T-helper 17 cell (primary cell): ENCODE measurements at places on chromosomes 12 and 14.

- no peak for DNase-seq
These were observed 42.3 kb downstream of the ANO2 start for GRCh38 chr12:5902736-5903135.

DNA sequence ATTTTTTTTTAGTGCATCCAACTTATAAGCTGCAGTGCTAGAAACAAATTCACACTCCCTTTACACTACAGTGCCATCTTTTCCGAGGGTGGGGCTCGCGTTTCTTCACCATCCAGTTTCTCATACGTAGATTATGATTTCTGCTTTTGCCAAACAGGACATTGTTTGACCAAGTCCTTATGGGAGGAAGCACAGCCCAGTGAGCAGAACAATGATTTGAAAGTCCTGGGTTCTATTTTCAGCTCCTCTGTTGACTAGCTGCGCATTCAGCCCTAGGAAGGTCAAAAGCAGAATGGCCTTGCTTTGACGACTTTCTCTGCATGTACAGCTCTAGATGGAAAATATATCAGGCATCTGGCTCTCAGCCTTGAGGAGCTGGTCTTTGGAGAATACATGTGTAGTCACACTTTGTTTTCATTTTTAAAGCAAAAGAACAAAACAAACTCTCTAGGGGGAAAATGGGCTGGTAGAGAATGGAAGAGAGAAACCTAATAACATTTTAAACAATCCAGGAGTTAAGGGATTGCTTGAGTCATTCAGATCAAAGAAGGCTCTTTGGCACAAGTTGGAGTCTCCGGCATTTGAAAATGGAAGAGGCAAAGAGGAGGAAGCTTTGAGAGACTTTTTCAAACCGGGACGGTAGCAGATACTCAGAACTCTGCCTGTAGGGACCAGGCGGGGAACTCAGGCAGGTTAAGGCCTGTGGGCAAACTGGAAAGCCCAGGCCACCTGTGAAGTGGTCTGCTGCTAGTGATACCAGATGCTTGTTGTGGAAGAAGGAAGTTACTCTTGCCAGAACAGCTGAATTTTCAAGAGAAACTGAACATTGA is 257.3 kb upstream of the PLEKHG7 start:
- no peak for DNase-seq

DNA sequence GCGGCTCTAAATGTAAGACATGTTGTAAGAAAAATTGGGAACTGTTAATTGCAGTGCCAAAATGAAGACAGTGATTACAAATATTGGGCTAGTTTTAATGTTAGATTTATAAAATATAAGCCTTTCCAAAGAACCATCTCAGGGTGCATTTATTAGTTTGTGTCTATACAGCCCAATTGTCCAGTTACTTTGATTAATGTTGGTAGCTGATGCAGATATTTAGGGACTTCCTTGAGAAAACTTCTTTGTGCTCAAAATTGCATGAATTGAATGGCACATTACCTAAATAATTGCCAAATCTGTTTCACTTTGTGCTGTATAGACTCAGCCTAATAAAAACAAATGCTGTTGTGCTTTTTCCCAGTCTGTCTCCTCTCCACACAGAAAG is 83.7 kb downstream of the DAD1 start:
- DNase-seq = no peak

GRCh38 chr12:69241438-69242092 is 2.2 kb downstream of the CPSF6 start:
- no peak for DNase-seq

DNA sequence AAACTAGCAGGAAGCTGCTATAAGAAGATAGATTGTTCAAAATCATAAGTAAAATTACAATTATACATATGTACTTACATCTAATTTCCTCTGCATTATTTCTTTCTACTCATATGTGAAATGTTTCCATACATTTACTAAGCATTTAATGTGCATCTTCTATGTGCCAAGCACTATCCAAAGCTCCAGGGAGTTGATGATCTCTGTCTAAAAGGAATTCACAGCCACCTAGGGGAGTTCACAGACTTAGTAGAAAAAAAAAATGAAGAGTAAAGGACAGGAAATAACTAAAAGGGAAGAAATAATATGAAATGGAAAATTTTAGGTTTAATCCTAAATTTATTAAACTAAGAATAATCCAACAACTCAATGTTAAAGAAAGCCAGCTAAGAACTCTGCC is 91.7 kb downstream of the EFCAB11 start:
- DNase-seq = no peak

DNA sequence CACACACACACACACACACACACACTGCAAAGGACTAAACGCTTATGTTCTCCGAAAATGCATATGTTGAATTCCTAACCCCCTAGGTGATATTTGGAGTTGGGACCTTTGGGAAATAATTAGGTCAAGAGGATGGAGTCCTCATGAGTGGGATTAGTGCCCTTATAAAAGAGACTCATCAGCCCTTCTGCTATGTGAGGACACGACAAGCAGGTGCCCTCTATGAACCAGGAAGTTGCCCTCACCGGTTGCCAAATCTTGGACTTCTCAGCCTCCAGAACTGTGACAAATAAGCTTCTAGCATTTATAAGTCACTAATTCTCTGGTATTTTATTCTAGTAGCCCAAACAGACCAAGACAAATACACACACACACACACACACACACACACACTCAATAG is 20.7 kb upstream of the TCP11L2 start:
- no peak for DNase-seq

DNA sequence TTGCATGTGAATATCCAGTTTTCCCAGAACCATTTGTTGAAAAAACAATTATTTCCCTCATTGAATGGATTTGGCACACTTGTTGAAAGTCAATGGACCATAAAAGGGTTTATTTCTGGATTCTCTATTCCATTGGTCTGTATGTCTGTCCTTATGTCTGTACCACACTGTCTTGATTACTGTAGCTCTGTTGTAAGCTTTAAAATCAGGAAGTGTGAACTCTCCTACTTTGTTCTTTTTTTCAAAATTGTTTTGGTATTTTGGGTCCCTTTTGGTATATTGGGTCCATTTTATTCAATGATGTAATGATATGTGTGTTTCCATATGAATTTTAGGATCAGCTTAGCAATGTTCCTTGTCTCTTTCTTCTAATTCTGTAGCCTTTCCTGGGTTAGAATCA is 64.8 kb downstream of the PPP2R5C start:
- no peak for DNase-seq

- no peak for DNase-seq
These were observed 417.8 kb downstream of the RPL10L start for GRCh38 chr14:46233786-46234185.

- no peak for DNase-seq
These were observed 2.6 kb downstream of the LMO3 start for GRCh38 chr12:16603260-16603915.

DNA sequence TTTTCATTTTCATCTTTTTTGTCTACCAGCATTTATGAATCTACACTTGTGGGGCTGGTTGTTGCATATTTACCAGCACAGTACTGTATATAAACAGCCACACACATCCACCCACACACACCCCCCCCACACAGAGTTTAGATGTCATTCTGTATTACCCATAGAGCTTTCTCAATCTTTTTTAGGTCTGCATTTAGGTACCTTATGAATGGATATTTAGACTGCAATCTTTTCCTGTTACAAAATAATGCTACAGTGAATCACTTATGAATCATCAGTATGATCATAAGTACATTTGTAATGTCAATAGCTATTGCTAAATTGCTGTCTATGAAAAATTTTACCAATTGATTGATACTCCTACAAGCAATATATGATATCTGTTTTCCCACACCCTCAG is 67.3 kb upstream of the STK38L start:
- no peak for DNase-seq

GRCh38 chr12:52590021-52590420 is 11.2 kb downstream of the KRT72 start:
- no peak for DNase-seq

- no peak for DNase-seq
These were observed 47.6 kb upstream of the FERMT2 start for GRCh38 chr14:52998376-52999015.

DNA sequence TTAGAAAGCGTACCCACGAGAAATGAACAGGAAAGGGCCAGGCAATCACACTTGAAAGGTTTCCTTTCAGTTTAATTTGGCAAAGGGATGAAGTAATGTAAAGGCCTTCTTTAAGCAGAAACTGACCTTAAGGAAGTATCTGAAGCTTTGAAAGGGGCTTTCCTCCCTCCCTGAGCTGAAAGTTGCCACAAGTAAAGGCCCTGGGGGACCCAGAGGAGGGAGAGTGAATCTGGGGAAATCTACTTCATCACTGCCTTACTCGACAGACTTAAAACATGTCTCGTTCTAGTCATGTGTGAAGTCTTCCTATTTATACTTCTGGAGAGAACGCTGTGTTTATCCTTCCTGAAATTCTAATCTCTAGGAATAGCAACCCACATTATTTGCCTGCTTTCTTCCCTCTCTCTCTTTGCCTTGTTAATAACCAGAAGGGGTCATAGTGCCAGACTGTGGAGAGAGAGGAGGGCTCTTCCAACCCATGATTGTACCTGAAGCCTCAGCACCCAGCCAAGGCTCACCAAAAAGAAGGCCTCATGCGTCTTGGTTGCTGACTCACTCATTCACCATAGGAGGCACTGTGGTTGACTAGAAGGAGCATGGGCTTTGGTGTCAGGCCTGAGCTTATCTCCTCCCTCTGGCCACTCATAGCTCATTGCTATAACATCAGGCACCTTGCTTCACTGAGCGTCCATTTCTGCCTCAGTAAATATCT is 10.2 kb upstream of the GPX2 start:
- DNase-seq = no peak

DNA sequence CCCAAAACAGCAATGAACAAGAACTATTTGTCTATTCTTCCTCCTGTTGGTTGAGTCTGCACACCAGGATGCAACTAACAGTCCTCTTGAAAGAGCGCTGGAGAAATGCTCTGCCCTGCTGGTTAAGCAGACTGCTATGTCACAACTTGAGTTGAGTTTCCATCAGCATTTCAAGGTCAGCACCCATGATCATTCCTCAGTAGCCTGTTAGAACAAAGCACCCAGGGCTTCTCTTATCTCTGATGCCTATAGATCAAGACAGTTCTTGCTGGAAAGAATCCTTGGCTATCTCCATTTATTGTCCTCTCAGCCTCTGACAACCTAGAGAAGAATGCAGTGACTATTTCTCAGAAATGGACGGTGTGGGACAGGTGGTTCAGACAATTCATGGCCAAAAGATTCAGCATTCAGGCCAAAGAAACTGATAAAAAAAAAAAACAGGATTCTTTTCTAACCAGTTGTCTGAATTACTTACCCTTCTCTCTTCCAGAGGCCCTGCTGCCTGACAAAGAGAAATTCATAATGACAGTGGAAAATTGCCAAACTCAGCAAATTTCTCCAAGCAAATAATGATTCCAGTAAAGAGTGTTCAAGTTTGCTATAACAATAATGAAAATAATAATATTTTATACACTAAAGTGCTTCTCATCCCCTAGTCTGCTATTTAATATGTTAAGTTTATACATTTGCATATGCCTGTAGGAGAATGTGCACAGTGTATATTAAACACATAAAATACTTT is 306.7 kb downstream of the EMP1 start:
- no peak for DNase-seq

- DNase-seq = peak; percentile 67
These were observed 198.2 kb downstream of the TSPAN9 start for GRCh38 chr12:3275171-3276041.

DNA sequence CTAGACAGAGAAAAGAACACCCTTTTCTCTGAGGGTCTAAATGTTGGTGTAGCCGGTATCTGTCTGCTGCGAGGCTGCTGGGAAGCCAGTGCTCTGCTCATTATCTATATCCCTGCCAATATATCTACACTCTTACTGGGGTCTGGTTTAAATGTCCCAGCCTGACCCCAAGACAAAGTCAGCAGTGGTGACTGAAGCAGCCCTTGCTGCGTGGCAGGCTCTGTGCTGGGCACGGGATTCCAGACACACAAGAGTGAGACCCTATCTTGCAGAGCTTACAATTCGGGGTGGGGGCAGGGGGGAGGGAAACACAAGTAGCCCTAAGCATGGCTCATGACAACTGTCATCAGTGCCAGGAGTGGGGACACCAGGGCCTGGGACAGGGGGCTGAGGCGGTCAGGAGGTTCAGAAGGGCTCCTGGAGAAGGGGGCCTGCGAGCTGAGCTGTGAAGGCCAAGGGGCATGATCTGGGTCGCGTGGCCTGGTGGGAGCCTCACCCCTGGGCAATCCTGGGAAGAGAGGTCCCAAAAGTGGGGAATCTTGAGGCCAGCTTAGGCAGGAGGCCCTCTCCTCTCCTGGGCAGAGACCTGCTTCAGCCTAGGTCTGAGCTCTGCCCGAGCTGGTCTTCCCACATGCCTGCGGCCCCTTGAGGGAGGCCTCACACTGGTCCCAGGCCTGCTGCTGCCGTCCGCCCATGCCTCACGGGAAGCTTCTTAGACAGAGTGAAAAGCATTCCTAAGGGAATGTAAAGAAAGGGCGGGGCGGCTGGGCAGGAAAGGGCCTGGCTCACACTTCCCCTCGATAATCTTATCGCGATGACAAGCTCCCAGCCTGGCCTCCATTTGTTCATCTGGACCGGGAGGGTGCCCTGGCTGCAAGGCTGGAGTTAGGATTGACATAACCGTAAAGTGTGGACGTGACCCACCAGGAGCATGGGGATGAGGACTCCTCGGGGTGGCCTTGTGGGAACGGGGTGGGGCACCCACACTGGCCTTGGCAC is 7.3 kb upstream of the RCOR1 start:
- no peak for DNase-seq

DNA sequence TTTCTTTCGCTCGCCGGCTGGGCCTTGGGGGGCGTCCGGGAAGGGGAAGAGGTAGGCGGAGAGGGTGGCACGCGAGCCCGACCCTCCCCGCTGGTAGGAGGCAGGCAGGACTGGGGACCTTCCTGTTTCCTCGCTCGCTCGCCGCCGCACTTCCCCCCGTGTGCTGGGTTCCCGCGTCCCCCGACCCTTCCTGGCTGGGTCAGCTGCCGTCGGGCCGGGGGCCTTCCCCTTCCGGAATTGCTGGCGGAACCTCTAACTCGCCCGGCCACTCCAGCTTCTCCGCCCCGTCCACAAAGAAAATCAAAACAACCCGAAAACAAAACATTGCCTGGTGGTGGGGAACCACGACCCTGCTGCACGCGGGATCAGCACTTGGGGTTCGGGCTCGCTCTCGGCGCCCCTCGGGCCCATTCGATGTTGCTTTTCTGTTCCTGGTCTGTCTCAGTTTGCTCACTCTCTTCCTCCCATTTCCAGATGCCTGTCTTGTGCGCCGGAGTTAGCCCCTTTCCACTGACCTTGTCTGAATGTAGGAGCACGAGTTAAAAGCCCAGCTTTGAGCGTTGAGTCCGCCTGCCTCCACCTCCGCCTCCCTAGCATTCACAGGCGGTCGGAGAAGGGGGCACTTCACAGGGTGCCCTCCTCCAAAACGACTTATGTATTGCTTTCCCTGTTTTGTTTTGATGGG is 581 bp downstream of the PAPOLA start:
- no peak for DNase-seq
